Stimulated activated CD4-positive, alpha-beta T cell treated with anti-CD3 and anti-CD28 coated beads, TNF-alpha, amount 100 ng/mL, for 24 hours (primary cell): ENCODE measurements at places on chromosomes 1 and 21.

- peak; percentile 22 for DNase-seq
Observed at GRCh38 chr1:202998836-202999750, 8.1 kb upstream of the TMEM183A start.

- DNase-seq: peak; percentile 67
Observed at GRCh38 chr1:226679853-226680516, 59.1 kb downstream of the ITPKB start.

DNA sequence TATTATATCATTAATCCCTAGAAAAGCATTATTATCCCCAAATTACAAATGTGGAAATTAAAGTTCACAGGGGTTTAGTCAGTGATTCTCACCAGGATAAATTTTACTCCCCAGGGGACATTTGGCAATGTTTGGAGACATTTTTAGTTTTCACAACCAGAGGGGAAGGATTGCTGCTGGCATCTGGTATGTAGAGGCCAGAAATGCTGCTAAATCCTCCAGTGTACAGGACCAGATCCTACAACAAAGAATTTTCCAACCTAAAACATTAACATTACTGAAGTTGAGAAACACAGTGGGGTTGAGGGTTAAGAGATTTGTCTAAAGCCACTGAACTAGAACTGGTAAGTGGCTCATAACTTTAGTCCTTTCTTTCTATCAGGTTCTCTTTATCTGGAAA lies 162.0 kb upstream of the SYT6 start:
- no peak for DNase-seq

GRCh38 chr1:234776876-234777855 lies 167.2 kb upstream of the IRF2BP2 start:
- no peak for DNase-seq

GRCh38 chr21:29523646-29524045 lies 224.9 kb downstream of the BACH1 start:
- DNase-seq: no peak

DNA sequence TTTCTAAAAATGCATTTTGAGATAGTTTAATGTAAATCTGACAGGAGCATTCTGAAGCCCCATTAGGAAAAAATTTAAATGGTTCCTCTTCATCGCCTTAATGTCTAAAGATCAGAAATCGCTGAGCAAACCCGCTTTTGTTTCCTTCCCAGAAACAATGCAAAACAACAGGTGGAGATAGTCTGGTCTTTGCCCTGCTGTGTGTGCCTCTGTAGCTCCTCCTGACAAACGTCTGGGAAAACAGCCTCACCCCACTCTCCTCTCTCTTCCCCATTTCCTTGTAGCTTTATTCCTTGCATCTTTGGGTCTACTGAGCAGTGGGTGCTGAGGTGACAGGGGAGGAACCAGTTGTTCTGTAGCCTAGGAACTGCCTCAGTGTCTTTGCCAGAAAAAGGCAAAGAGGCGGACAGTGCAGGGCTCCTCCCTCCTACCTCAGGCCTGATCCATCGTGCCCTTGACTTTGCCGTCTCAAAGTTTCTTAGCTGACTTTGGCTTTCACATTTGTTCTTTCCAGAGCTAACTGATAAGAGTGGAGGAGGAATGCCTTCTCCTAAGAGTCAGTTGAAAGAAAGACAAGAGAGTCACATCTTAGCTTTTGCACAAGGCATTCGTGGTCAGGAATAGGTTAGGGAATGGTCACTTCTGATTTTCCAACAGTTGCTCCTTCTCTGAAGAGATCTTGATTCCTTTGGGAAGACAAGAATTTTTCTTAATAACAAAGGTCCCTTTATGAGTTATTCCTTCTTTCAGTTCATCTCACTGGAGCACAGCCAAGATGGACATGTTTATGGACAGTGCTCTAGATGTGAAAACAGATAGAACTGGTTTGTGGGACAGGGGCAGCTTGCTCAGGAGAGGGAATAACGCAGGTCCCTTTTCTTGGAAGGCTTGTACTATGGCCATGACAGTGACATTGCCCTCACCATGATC lies 24.9 kb downstream of the SYT11 start:
- DNase-seq: no peak

DNA sequence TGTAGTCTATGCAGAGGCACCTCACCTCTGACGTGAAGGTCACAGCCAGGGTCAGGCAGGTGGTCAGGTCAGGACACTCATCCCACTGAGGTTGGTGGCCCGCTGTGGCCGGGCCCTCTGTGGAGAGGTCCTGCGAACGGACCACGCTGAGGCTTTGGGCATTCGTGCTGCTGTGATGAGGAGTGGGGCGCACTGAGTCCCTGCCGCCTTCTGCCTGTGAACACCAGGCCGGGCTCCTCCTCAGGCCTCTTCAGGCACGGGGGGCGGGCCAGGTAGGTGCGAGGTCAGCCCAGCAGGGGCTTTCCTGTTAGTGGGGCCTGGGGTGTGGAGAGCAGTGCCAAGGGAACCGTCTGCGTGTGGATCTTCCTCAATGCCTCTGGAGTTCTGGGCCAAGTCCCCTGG lies 39.0 kb downstream of the COQ8A start:
- DNase-seq: no peak
